ENCODE measurements at places on chromosomes 6 and 20.

DNA sequence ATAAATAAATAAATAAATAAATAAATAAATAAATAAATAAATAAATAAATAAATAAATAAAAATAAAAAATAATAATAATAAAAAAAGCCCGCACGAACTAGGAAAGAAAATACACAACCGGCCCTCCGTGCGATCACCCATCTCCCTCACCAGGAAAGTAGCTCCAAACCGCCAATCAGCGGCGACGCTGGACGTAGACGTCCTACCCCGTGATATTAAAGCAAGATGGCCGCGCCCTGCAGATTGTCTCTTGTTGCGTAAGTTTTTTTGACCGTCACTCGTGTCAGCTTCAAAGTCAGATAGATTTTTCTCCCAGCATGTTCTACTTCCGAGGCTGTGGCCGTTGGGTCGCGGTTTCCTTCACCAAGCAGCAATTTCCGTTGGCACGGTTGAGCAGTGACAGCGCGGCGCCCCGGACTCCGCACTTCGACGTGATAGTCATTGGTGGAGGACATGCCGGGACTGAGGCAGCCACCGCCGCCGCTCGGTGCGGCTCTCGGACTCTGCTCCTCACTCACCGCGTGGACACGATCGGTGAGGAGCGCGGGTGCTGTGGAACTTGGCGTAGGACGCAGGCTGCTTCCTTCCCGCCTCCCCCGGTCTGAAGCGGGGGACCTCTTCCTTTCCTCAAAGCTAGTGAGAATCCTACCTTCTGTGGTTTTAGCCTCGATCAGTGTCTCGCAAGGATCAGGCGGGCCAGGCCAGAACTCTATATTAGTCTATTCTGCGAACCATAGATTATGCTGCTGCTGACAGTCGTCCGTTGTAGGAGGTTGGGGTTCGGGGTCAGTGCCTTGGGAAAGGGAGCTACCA is at the start of gene MTO1:
Gene MTO1 (plus strand): TSS at position 201 of the 814 bp plus-strand sequence. CDS start 118 bp downstream, at position 319.
- DNase-seq: peak; percentile 89

GRCh38 chr20:61298661-61299060 is 46.6 kb downstream of the CDH4 start:
- no peak for DNase-seq

- no peak for DNase-seq
Observed at GRCh38 chr6:66265737-66266136, 558.7 kb upstream of the EYS start.

DNA sequence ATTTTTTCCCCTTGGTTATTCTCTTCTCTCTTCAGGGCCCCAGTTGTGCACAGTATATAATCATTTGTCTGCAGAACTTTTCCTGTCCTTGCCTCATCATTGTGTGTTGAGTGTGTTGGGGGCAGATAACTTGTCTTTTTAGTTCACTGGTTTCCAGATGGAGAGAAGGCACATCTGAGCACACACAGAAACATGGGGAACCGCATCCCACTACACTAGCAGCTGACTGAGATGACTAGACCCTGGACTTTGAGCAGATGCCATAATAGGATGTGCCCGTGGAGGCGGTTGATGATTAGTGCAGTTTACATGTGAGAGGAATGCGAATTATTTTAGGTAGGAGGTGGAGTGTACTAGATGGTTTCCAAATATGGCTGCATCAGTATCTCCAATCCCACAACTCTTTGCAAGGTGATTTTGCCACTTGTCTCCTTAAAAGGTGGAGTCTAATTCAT is 26.5 kb upstream of the SH3BGRL2 start:
- no peak for DNase-seq

GRCh38 chr6:107716688-107717089 is 107.4 kb downstream of the SCML4 start:
- peak; percentile 61 for DNase-seq

- DNase-seq: no peak
Observed at GRCh38 chr6:3532296-3532916, 75.6 kb upstream of the SLC22A23 start.

- DNase-seq: no peak
Observed at GRCh38 chr6:101541894-101542293, 148.4 kb downstream of the GRIK2 start.

DNA sequence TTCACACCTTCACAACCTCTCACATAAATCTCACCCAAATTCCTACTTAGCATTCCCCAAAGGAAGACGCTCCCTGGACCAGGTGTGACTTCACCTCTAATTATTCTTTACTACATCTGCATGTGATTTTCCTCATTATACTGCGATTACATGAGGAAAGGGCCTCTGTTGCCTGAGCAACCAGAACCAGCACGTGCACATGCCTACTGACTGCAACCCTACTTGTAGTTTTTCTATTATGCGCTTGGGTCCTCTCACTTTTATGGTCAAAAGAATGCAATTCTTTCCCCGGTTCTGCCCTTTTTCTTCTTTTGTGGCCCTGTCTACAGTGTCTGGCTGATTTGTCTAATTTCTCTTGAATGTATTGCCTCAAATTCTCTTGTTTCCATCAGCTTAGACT is 20.4 kb upstream of the ANKEF1 start:
- no peak for DNase-seq

GRCh38 chr6:155534678-155535077 is 79.0 kb upstream of the NOX3 start:
- no peak for DNase-seq

DNA sequence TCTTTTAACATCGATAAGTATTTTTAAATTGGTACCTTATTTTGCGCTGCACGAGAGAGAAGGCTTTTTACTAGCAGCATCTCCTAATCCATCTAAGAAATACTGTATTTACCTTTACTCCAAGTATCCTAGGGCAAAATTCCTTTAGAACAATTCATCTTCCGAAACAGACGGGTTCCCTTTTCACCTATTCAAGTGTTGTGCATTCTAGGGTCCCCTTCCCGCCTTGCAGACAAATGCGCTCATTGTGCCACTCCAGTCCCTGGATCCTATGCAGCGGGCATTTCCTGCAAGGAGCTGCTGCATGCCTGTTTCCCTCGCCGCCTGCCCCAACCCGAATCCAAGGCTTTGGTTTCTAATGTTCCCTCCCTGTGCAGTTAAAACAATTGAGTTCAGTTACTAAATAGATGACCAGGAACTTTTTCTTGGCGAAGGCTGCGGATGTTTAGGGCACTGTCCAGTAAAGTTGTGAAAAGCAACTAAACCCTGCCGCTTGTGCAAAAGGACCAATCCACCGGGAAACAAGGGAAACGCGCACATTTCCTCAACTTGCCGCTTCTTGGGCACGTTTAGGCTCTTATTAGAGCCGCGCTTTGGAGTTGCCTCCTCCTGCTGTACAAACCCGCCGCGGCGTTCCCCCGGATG is 556 bp upstream of the SCAF8 start:
- peak; percentile 56 for DNase-seq

DNA sequence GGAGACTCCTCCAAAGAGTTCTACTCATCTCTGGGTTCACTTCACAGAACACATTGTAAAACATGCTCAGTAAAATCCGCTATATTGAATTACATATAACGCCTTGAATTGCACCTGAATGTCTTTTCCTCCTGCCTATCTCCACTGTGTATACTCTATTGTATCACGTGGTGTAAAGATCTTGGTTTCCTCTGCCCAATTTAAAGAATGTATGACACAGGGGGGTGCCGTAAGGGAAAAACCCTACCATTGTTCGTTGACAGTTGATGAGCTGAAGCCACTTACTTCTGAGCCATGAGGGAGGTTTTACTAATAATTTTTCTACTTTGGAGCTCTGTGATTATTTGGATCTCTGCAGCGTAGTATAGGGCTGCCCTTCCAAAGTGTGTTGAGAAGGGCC is 6.0 kb downstream of the ASF1A start:
- DNase-seq: no peak

- DNase-seq: no peak
Observed at GRCh38 chr6:100806296-100806695, 74.8 kb downstream of the ASCC3 start.

DNA sequence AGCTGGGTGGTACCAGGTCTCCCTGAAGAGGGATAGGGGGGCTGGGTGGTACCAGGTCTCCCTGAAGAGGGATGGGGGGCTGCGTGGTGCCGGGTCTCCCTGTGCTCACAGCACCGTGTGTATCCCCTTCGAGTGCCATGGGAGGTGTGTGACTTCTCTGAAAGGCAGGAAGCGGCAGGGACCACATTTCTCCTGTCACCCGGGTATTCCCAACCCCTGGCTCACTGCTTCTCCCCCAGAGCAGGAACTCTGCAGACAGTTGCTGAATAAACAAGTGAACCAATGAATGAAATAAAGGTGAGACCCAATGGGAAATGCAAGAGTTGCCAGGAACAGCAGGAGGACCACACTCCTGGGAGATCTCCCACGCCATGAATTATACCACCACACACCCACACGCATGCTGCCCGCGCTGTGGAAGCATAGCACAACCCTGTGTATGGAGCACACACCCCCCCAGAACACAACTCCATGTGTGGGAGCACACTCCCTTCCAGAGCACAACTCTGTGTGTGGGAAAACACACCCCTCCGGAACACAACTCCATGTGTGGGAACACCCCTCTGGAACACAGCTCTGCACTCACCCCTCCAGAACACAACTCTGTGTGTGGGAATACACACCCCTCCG is 50.7 kb downstream of the RNASET2 start:
- peak; percentile 52 for DNase-seq

DNA sequence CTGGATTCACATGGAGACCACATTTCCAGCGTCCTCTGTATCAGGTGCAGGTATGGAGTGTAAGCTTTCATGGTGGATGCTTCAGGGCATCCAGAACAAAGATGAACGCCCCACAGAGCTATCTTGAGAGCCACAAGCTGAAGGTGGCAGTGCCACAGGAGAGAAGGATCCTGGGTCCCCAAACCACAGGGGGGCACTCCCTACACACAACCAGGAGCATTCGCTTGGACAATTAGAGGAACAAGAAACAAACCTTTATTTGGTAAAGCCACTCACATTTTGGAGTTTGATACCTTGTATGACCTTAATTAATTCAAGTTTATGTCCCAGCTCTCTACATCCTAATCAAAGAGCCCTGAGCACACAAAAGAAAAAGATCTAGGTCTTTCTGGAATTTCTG is 406.3 kb downstream of the PREX1 start:
- no peak for DNase-seq

- DNase-seq: no peak
Observed at GRCh38 chr6:113763311-113763766, 93.8 kb upstream of the MARCKS start.

DNA sequence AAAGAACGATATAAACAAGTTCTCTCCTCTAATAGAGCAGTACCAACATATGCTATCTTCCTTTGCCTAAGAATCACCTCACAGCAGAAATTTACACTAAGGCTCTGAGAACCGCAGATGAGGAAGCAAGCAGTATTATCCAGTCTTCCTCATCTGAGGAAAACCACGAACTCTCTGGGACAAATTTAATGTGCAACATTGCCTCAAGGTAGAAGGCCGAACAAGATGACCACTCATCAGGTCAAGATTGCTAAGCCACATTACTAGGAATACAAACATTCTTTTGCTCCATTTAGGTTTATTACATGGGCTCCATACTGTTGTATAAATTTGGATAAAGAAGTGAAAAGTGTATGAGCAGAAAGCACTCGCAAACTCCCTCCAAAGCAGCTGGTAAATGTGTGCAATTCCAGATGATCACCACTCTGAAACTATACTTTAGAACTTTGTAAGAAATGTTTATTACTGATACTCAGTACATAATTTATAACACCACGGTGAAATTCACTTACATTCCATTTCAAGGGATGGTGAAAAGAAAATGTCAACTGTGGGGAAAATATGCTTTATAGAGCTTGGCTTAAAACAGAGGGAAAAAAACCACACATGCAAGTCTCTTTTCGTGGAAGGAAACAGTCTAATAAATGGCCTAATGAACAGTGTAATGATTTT is 398.4 kb downstream of the BTBD9 start:
- DNase-seq: no peak

- DNase-seq: no peak
Observed at GRCh38 chr6:165511807-165512206, 151.2 kb downstream of the PDE10A start.

GRCh38 chr6:106620931-106621672 is 8.2 kb downstream of the RTN4IP1 start:
- no peak for DNase-seq

GRCh38 chr6:84606860-84607259 is 157.5 kb downstream of the TBX18 start:
- DNase-seq: no peak

GRCh38 chr6:161683400-161683799 is 409.5 kb upstream of the AGPAT4 start:
- no peak for DNase-seq

- DNase-seq: no peak
Observed at GRCh38 chr20:50392138-50392866, 117.9 kb upstream of the PTPN1 start.

All from caudate nucleus (tissue), 63 donors.